ENCODE measurements at places on chromosomes 2 and 18.

- no peak for DNase-seq
Observed at GRCh38 chr2:207231967-207232366, 66.2 kb upstream of the KLF7 start.

DNA sequence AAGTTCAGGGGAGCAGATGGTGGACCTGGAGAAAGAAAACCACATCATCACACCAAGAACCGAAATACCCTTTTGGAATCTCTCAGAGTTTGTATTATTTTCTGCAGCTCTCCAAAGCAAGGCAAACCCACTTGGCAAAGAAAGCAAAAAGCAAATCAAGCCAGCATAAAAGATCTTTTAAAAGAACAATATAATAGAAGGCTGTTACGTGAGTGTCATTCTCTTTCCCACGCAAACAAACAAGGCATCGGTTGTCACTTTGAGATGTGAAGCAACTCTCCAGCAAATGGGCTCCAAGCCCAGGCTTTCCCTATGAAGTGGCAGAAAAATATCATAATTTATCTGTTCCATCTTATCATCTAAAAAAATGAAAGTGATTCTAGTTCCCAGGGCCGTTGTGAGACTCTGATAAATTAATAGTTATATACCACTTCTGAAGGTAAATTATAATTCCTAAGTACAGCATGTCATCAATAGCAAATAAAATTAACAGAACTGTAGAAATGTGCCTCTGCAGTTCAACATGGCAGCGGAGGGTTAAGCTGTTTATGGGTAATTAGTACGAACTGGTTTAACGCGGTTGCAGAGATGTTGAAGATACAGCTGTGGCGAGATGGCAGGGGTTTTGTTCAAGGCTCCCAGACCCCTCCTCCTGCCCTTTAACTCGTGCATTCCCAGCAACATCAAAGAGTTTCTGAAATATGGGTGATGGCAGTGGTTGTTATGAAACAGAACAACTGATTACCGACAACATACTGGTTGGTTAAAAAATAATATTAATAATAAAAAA, 89.2 kb downstream of the EPHA4 start:
- no peak for DNase-seq

- DNase-seq = no peak
Observed at GRCh38 chr2:30394096-30394495, 53.0 kb upstream of the LCLAT1 start.

- peak; percentile 37 for DNase-seq
Observed at GRCh38 chr2:85504778-85505261, 34.1 kb upstream of the MAT2A start.

- DNase-seq = no peak
Observed at GRCh38 chr2:7109533-7109885, 192.3 kb downstream of the RNF144A start.

DNA sequence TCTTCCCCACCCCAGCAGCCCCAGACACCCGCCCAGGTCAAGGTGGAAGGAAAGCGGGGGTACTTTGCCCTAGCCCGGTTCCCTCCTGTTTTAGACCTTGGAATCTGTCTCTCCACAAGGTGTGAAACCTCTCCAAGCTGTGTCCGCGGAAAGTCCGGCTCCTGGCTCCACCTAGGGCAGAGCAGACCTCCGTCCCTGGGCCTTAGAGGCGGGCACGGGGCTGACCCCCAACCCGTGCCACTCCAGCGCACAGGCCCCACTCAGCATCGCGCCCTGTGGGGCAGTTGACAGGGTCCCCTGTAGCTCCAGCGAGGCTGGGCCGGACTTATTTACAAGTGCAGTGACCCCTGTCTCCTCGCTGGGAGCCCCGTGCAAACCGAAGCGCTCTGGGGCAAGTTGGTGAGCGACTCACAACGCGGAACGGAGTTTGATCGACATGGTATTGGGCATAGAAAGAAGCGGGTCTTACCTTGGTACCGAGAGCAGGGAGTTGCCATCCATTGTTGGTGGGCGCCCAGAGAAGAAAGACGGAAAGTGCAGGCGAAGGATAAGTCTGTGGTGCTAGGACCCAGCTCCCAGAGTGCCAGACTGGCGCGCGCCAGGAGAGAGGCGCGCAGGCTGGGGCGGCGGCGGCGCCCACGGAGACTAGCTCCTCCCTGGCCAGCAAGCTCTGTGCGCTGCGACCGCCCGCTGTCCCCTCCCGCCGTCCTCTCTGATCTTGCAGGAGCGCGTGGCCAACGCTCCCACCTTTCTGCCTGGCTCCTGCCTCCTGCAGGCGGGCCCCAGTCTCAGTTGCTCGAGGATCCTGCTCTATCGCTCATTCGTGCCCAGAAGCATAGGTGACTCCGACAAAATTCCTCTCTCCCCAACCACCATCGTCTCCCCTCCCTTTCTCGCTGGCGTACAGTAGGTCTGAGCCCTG, at the start of gene SPHKAP:
Gene SPHKAP (minus strand): TSS at position 590 of the 922 bp plus-strand sequence. CDS start 89 bp downstream, at position 501.
- no peak for DNase-seq

DNA sequence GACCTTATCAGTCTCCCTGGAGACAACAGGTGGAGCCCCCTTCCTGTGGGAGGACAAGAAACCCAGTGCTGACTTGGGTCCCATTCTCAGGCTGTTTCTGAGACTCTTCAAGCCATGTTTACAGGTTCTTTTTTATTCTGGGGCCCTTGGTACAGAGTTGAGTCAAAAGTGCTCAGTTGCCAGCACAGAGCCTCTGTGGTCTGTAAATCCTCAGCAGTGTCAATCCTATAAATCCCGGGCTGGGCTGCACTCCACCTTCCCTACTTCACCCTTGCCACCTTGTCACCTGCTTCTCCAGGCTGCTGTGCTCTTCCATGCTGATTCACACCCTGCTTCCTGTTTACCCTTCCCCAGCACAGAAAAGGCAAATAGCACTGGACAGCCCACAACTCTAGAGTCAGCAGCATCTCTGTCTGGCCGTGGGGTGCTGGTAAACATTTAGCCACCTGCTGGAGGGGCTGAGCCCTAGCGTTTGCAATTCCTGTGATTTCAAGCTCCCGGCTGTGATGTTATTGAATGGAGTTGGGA, 74.7 kb downstream of the TNFRSF11A start:
- no peak for DNase-seq

DNA sequence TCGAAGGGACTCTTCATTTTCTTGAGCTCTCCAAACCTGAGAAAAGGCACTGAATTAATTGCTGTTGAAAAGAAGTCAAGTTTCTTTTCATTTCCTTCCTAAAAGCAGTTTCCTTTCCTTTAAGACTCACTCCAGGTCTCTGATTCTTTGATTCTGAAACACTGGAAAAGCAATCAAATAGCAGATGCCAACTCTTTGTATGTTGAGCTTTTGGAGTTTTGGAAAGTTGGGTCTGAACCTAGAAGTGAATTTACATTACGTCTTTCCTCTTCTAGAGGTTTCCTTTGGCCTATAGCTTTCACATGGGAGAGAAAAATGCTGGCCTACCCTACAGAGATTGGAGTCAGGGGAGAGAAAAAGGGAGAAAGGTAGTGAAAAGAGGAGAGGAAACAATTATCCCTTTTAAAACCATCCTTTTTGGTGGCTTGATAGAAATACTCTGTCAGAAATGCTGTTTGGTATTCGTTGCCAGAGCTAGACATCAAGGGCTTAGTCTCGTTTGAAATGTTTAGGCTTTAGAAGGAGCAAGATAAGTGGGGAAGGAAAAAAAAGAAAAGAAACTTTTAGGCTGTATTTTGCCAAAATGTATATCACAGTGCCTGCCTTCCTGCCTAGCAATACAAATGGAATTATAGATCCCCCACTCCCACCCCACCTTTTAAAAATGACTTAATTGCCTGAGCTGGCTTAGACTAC, 187.7 kb downstream of the PRPF40A start:
- no peak for DNase-seq

DNA sequence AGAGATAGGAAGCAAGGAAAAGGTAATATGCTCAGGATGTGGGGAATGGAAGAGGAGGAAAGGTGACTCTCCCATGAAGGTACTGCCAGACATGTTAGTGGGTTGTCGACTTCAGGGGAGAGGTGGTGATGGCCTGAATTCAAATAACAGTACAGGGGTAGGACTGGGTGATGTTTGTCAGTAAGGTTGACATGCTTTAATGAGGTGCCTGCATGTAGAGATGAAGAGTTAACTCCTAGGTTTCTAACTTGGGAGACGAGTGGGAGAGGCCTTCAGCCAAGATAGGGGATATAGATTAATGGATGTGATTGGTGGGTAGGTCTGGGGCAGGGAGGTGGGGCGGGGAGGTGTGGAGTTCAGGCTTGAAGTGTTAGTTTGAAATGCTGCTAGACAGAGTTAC, 2.6 kb downstream of the NAPG start:
- no peak for DNase-seq

GRCh38 chr2:2926009-2926857, 451.4 kb downstream of the EIPR1 start:
- no peak for DNase-seq

DNA sequence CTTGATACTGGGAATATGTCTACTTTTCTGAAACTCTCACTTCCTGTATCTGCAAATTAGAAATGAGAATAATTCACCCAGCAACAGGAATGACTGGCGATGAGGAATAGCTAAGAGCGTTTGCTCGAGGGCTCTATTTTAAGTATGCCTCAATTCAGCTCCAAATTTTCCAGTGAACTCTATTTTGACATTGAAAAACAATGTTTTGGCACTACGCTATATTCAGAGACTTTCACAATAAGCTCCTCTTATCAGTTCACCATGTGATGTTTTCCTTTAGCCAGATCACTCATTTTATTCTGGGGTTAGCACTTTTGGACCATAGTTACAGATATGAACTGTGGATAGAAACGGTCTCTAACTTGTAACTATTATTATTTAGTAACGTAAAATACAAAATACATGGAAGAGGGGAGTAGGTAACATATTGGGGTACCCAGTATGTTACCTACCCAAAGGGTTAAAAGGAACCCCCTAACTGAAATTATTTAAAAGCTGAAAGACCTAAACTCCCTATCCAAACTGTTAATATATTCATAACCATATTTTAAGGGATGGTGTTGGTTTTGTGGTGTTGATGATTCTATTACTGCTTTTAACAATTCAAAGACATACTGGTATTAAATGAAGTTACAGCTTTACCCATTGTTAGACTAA, 28.1 kb downstream of the SLC40A1 start:
- DNase-seq = no peak

GRCh38 chr2:187438455-187438854, 9.6 kb downstream of the CALCRL start:
- no peak for DNase-seq

DNA sequence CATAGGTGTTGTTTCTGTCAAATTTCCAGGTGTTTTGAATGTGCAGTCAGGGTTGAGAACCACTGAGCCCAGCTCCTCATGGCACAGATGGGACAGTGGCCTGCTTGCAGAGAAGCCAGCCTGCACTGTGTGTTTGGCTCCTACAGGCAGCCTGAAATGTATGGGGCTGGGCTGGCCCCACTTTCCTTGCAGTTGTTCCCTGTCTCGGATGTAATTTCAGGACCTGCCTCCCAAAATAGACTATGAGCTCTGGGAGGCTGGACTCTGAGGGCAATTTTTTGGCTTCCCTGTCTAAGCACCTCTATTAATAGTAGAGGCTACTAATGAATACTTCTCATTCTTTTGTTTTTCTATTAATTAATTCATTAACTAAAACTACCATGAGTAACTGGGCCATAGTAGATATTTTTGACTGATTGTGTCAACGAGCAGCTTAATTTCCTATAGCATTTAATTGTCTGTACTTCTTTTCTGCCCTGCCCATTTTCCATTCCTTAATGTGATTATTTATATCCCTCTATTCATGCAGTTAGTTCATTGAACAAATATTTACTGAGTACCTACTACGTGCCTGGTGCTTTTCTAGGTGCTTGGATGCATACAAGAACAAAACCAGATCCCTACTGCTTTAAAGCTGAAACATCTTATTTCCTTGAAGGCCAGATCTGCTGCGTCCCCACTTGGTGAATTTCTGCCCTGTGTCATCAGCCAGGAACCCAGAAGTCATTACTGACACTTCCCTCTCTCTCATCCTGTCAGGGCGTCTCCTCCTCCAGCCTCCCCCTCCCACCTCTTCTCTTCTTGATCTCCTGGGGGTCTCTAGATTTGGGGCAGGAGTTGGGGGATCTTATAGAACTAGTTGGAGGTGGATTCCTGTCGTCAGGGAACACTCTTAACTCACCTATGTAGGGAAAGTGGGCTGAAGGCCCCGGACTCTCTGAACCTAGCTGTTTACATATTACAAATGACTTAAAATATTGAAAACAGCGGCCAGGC, 16.3 kb downstream of the DYSF start:
- no peak for DNase-seq

- no peak for DNase-seq
Observed at GRCh38 chr2:127695491-127696472, 5.5 kb upstream of the SFT2D3 start.

- DNase-seq = no peak
Observed at GRCh38 chr2:127088706-127089105, 18.2 kb downstream of the BIN1 start.

DNA sequence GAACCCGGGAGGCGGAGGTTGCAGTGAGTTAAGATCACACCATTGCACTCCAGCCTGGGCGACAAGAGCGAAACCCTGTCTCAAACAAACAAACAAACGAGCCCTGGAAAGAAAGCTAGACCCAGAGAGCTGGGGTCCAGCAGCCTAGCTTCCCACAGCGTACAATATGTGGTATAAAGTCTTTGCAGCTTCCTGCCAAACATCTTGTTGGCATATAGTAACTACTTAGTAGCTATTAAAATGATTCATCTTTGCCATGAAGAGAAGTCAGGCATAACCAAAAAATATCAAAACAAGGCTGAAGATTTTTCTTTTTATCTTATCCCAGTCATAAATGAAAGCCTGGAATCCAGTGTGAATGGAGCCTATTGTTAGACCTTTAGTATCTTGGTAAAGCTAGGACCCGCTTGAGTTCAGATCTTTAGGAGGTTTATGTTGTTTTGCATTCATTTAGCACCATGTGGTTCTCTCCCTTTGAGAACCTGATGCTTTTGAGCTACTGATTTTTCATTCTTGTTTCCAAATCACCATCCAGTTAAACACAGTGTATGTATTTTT, 139.7 kb upstream of the NOSTRIN start:
- DNase-seq = no peak

GRCh38 chr2:207919164-207919919, 106.0 kb downstream of the PLEKHM3 start:
- no peak for DNase-seq

DNA sequence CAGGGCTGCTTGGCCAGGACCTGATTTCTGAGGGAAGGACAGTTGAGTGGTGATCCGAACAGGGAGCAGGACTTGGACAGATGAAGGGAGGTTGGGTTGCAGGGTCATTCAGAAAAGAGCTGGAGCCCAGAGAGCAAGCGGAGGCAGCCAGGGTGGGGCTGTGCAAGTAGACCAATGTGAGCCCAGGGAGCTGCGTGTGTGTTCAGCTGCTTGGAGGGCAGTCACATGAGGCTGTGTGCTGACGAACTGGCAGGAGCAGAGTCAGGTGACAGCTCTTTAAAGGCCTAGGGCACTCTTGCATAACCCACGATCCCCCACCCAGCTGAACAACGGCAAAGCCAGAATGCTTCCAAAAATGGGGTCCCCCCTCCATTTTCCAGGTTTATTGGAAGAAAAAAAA, 4.6 kb upstream of the MLPH start:
- DNase-seq = no peak

GRCh38 chr18:33749834-33750233, 171.8 kb downstream of the ASXL3 start:
- no peak for DNase-seq

DNA sequence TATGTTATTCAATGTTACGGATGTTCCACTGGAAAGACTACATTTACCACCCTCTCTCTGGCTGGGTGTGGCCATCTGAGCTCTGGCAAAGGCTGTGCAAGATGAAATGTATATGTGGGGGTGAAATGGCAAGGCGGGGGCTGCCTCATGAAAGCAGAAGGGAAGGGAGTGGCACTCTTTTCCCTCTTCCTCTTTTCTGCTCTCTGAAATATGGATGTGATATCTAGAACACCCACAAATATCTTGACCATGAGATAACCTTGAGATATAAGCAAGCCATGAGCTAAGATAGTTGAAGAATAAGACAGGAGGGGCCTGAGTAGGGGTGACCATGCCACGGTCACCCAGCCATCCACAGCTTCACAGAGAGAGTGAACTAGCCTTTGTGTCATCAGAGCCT, 367.8 kb upstream of the ID2 start:
- no peak for DNase-seq

Data from non-pigmented ciliary epithelial cell (primary cell).